GM20000 (cell line): ENCODE measurements at places on chromosomes 5 and 9.
A peak's percentile ranks its signal among the peaks of the same experiment; 100 is the strongest.

DNA sequence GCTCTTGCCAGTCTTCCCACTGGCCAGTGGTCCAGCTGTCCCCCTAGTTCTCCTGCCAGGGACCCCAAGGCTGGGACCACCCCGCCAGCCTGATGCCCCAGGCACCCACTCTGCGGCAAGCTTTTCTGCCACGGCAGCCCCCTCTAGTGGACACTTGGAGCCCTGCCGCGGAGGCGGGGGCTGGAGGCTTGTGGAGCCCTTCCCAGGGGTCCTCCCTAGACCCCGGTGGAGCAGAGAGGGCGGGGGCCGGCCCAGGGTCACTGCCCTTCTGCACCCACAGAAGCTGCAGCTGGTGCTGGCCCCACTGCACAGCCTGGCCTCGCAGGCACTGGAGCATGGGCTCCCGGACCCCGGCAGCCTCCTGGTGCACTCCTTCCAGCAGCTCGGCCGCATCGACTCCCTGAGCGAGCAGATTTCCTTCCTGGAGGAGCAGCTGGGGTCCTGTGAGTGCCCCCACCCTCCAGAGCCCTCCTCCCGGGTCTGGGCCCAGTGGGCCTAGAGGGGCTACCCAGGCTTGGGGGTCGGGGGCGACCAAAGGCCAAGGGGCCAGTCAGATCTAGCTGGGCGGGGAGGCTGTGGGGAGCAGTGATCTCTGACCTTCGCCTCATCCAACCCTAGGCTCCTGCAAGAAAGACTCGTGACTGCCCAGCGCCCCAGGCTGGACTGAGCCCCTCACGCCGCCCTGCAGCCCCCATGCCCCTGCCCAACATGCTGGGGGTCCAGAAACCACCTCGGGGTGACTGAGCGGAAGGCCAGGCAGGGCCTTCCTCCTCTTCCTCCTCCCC, 9.1 kb downstream of the EGFL7 start:
- DNase-seq: peak; percentile 85

GRCh38 chr9:96612966-96613589, 6.6 kb downstream of the CDC14B start:
- no peak for DNase-seq

GRCh38 chr5:50406877-50407276, 34.2 kb downstream of the EMB start:
- no peak for DNase-seq

DNA sequence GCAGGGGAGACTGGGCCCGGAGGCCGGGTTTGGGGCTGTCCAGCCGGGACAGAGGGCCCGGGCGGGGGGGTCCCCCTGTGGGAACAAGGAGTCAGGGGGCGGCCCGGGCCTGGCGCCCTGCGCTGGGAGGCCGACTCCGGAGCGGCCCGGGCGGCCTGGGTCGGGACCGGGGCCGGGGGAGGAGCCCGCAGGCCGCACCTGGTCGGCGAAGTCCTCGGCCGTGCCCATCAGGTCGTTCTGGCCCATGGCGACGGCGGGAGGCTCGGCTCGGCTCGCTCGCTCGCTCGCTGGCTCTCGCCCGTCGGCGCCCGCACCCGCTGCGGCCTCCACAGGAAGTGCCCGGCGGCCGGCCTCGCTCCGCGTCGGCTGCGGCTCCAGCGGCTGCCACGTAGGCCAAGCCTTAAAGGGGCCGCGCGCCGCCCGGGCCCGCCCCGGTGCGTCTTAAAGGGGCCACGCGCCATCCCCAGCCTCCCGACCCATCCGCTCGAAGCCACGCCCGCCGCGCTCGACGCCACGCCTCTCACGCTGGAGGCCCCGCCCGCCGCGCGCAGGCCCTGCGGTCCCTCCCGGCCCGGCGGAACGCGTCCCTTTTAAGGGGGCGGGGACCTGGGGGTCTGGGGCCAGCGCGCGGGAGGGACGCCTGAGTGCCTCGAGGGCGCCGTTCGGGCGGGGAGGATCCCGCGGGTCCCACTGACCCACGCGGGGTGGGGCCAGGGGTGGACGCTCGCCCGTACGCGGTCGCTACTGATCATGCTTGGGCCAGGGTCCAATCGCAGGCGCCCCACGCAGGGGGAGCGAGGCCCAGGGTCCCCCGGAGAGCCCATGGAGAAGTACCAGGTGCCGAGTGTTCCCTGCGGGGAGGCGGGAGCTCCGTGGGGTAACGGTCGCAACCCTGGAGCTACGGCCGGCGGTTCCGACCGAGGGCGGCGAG, at the start of the genes STKLD1 and SURF4:
TSS of gene STKLD1 (plus strand) at position 643 of the 931 bp plus-strand sequence. CDS start at position 751, 108 bp downstream.
TSS of gene SURF4 (minus strand) at position 337 of the 931 bp plus-strand sequence. CDS start at position 246, 91 bp downstream.
- DNase-seq: peak; percentile 100

DNA sequence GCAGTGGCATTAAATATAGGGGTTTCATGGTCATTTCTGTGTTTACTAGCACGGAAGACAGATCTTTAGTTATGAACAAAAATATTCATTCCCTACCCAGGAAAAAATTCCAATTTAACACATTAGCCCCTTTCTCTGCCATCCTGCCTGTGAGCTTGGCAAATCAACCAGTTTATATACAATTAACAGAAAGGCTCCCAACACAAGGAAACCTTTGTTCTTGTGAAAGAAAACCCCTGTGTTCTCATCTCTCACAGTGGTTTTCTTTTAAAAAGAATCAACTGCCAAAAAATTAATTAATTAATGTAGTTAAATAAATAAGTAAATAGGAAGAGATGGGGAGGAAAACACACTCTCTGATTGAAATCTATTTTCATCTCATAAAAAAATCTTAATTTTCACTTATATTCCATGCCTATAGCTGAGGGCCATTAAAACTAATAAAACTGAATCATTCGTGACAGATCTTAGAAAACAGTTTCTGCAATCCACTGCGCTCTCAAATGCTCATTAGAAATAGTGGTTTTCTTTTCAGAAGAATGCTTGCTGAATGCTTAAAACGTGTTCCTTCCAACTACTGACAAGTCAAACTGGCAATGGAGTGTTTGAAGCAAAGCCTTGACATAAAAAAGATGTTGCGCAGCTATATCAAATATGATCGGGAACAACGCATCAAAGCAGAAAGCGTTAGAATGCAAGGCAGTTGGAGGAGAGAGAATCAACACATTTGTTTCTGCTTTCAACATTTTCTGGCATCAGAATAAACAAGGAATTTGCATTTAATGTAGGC, 387.7 kb downstream of the TLR4 start:
- no peak for DNase-seq

DNA sequence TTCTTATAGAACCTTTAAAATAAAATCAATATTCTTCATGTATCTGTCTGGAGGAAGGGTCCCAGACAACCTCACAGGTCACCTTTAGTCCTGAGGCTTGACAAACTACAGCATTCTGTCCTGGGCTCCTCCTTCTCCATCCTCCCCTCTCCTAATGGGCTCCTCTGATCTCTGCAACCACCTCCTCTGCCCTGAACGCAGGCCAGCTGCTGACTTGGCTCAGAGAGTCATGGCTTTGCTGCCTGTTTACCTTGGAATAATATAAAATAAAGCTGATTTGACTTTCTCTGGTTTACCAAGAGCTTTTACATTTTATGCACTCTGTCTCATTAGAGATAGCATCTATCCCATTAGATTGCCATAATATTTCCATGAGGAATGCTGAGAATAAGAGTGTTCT, 159.4 kb downstream of the SEMA6A start:
- no peak for DNase-seq
